Posterior vena cava (tissue), 2 donors: ENCODE measurements at places on chromosomes 6 and 20. TPM values are rescaled to one million over a fixed set of nuclear protein-coding genes. Genes with fewer than 3 reads are reported as not detected.

Gene FAM162B
- 6.8 TPM for total RNA-seq

Gene TUBB2B
- total RNA-seq = 3.0 TPM

Gene DDR1
- total RNA-seq = 25.2 TPM

Gene CABLES2
- total RNA-seq = 3.8 TPM

Gene ARMH2
- not detected for total RNA-seq

Gene APCDD1L
- total RNA-seq = 0.88 TPM

Gene RRAGD
- 21.7 TPM for total RNA-seq

Gene PLCB1
- 20.8 TPM for total RNA-seq

Gene PSMB1
- 116 TPM for total RNA-seq

Gene CRISP3
- total RNA-seq = 0.10 TPM

Gene COL19A1
- 0.46 TPM for total RNA-seq

Gene SULF2
- total RNA-seq = 141 TPM

Gene ACSS2
- total RNA-seq = 37.4 TPM

Gene FRMD1
- total RNA-seq = 0.14 TPM

Gene XKR7
- total RNA-seq = not detected

Gene KCNK5
- total RNA-seq = 2.1 TPM

Gene CFAP206
- total RNA-seq = 0.48 TPM
